Activated T-cell treated with anti-CD3 and anti-CD28 coated beads, Interleukin-2, amount 50 U/mL, for 72 hours (primary cell): ENCODE measurements at places on chromosomes 5 and 9.

DNA sequence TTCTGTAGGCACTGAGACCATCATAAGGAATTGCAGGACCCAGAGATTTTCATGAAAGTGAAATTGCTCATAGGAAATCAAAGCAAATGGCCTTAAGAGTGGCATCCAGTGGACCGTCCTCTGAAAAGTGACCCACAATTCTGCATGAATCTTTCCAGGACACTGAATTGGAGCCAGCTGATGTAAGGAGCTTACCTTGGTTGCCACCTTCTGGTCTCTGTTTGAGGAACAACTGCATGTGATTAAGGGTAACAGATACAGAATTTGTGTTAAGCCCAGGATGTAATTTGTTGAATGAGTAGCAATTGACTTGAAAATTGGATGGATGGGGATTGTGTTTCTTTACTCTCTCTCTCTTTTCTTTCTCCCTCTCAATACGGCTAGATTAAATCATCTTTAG is 49.9 kb upstream of the GAS1 start:
- DNase-seq = no peak

- DNase-seq = no peak
Observed at GRCh38 chr5:129773376-129773775, 25.5 kb downstream of the MINAR2 start.

DNA sequence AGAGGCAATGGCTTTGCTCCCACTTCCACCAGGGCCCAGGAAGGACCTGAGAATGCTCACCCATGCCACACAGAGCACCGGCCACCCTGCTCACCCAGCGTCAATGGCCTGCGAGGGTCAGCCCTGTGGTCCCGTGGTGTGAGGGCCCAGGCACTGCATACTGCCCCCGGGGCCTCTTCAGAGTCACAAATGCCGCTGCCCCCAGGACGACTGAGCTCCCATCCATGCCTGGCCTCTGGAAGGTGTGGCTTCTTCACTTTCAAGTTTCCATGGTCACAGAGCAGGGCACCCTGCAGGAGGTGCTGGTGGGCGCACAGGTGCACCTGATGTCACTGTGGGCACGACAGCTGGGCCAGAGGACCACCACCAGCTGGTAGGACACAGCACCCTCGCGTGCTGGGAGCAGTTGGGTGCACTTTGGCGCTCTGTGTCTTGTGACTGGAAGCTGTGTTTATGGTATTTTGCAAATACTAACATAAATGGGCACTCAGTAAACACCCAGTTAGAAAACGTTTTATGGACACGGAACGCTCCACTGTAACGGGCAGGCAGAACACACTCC is 12.5 kb upstream of the ZDHHC11 start:
- no peak for DNase-seq

GRCh38 chr5:171990713-171991015 is 15.8 kb downstream of the FBXW11 start:
- DNase-seq = no peak

- no peak for DNase-seq
Observed at GRCh38 chr9:87157366-87158031, 210.2 kb upstream of the GAS1 start.

DNA sequence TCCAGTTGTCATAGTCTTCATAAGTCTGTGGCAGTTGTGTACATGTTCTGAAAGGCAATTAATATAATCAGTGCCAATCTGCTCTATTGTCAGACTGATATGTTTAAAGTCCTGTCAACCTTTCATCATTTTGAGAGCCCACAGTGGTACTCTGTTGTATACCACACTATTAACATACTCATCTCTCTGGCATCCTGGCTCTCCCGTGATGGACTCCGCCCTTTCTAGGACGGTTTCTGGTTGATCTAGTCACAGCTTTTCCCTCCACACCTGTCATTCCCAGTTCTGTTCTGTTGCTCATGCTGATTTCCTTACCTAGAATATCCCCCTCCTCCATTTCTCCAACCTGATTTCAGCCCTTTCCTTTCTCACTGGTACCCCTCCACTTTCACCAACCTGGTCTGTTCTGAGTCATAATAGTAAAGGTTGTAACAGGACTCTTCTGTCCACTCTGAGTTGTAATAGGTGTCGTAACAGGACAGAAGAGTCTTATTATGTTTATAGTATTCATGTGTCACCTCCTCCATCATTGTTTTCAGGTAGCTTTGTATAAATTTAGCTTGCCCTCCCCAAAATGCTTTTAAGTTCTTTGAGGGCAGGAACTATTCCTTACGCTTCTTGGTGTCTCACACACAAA is 4.1 kb downstream of the PTCD2 start:
- no peak for DNase-seq

DNA sequence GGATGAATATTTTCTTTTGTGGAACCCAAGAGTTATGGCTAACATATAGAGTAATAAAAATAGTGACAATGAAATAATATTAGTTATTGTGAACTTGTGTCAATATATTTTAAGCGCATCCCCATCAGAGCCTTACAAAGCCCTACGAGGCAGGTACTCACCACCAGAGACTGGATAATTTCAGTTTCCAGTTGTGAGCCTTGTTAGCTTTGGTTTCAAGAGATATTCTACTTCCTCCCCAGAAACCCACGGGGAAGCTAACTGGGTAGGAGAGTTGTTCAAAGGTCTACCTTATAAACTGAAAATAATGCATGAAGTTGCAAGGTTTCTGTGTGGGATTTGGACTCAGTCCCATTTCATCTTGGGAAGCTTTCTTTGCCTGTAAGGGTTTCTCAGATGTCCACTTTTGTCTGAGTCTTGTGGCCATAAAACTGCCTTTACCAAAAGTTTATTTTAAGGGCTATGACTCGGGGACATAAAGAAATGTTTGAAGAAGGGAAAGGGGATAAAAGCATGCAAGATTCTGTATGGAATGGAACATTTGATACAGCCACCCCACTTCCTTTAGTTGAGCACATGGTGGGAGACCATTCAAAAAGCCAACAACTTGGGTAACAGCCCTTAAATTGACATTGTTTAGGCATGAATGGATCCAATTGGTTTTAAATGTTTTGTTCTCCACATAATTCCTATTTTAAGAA is 57.4 kb upstream of the ANKRD55 start:
- DNase-seq = no peak

- no peak for DNase-seq
Observed at GRCh38 chr9:27582794-27583193, 9.5 kb upstream of the C9orf72 start.

DNA sequence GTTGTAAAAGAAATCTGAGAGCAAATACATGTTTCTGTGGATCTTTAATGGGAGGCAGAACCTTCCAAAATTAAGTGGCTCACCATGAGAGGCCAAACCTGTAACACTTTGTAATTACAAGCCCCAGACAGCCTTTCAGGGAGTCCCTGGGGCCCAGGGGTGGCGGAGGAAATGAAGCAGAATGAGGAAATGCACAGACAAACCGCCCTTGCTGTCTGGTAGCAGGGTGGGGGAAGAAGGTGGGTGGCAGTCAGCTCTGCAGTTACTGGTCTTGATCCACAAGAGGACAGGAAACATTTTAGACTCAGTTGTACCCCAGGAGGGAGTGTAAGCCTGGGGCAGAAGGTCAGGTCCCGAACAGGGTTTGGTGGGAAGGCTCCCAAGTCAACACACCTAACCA is 6.5 kb downstream of the ARL14EPL start:
- no peak for DNase-seq

GRCh38 chr9:92980085-92980745 is 32.9 kb downstream of the FGD3 start:
- DNase-seq = no peak

GRCh38 chr5:173435447-173435846 is 107.2 kb upstream of the STC2 start:
- DNase-seq = no peak

DNA sequence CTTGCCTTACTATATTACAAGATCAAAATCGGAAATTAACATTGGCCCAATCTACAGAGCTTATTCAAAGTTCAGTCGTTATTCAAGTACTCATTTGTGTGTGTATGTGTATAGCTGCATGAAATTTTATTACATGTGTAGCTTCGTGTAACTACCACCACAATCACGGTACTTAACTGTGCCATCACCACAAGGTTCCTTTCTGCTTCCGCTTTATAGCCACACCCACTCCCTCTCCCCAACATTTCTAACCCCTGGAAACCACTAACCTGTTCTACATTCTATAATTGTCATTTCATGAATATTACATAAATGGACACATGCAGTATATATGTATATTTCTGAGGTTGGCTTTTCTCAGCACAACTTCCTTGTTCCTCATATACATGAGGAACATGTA is 4.0 kb upstream of the TEX48 start:
- DNase-seq = no peak

DNA sequence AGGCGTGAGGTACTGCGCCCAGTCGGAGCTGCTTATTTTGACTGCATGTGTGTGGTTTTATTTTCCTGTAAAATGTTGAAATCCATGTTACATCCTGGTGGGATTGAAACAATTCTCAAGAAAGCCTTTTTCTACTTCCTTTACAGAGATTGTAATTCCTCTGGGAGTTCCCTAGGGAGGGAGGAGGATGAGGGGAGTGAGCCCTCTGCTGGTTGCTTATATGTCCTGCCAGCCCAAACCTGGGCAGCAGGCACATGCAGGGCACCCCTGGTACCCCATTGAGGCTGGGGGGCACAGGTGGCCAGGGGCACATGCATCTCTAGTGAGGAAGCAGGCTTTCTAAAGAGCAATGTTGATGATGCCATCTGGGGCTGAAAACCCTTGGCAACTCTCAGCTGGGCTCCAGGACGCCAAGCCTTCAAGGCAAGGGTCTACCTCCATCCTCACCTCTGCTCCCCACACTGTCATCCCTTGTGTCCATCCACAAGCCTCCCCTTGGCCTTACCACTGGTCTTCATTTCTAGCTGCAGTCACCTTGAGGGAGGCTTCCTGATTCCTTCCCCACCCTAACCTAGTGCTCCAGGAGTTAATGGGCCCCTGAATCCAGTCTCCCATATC is 84.7 kb upstream of the TNFSF8 start:
- DNase-seq = no peak

- no peak for DNase-seq
Observed at GRCh38 chr9:71630377-71630995, 137.8 kb downstream of the CEMIP2 start.

DNA sequence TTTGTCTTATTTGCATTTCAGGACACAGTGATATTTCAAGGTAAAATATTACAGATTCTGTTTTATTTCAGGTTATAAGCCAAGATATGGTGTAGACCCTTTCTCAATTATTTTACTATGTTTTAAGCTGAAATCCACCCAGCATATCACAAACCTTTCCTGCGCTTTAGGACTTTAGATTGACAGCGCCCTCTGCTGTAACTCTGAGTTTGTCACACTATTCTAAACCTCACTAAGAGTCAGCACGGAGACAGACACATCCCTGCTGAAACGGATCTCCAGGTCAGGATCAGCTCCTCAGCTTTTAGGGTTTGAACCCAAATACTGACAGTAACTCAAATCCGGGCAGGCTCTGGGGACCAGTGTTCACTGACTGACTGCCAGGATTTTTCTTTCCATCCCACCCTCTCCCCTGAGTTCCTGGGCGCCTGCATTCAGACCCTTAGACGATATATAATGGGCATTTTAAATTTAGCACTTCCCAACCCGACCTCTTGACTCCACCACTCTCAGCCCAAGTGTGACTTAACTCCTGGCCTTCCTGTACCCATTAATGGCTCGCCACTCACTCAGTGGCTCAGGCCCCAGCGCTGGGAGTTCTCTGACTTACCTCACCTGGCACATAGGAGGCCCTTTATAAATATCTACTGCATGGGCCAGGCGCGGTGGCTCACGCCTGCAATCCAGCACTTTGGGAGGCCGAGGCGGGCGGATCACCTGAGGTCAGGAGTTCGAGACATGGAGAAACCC is 33.5 kb downstream of the TLX3 start:
- DNase-seq = peak; percentile 28

- no peak for DNase-seq
Observed at GRCh38 chr9:104858271-104858670, 69.7 kb downstream of the ABCA1 start.

DNA sequence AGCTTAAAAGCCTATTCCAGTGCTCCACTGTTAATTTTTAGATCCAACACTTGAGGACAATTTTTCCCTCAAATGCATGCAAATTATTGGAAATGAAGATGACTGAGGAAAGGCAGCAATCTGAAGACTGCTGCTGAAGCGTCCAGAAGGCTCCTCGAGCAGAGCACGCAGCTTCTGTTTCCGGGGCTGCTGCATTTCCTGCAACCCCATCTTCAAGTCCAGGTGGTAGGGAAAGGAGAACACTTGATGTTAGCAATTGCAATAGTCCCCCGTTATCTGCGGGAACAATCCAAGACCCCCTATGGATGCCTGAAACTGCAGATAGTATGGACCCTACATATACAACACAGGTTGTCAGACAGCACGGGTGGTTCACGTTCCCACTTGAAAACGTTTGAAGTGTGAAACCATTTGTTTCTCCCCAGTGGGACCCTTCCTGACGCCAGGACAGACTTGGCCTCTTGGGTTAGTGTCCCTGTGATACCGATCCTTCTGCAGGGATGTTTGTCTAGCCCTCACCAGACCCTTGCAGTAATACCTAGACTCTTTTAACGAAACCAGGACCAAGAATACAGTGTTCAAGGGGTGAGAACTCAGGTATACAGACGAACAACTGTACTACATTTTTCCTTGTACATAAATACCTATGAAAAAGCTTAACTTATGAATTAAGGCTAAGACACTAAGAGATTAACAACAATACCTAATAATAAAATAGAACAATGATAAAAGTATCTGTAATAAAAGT is 152.3 kb downstream of the HSD17B3 start:
- DNase-seq = no peak

DNA sequence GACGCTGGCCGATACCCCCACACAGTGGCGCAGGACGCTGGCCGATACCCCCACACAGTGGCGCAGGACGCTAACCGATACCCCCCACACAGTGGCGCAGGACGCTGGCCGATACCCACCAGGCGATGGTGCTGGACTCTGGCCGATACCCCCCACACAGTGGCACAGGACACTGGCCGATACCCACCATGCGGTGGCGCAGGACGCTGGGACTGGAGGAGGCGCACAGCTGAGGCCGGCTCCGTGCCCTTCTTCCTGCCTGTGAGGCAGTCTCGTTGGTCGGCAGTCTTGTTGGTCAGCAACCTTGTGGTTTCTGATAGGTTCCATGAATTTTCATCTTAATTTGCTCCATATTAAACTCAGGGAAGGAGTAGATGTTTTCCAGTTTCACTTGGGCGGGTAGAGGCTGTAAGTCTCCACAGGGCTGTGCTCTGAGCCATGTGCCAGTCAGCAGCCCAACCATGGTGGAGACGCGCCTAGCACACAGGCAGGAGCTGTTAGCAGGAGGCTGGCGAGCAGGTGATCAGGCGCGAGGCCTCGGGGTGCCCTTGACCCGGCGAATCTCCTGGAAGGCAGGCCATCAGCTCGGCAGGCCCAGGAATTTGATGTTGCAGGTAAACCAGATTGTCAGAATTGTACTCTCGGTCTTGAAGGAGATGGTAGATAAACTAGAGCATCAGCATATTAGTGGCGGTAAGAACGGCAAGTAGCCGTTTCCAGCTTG is 75.6 kb downstream of the EHMT1 start:
- DNase-seq = no peak

GRCh38 chr5:96885518-96886338 is 9.4 kb downstream of the ERAP2 start:
- DNase-seq = peak; percentile 24

DNA sequence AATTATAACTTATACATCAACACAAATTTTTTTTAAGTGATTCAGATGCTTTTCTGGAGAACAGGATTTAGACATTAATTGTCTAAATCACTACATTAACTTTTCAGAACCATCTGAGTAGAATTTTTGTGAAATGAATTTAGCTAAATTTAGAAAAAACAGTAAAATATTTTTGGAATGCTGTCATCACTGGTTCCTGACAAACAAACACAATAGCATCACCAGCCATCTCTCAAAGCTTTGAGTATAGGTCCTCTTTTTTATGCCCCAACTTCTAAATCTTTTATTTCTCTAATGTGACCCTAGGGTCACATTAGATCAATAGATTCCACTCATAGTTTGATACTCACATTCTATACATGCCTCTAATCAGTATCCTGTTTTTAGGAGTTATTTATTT is 104.6 kb downstream of the PRR16 start:
- DNase-seq = no peak
